ENCODE measurements at places on chromosomes 7 and 10. TPM values are rescaled to one million over a fixed set of nuclear protein-coding genes. Genes with fewer than 3 reads are reported as not detected.

GRCh38 chr10:3654496-3654895 is 130.5 kb downstream of the KLF6 start:
- H3K27me3 ChIP-seq = peaks cover 8% of the 10 kb centered on the region
- no peak overlapping the region for H3K27ac ChIP-seq
- H3K36me3 ChIP-seq = no peaks in the 10 kb centered on the region
- H3K4me3 ChIP-seq = no peak overlapping the region

Gene ZMIZ1
- 28.5 TPM for total RNA-seq

GRCh38 chr10:129099992-129100391 is 367.0 kb upstream of the MGMT start:
- H3K27me3 ChIP-seq = no peaks in the 10 kb centered on the region
- no peaks in the 10 kb centered on the region for H3K36me3 ChIP-seq
- DNase-seq = no peak
- H3K27ac ChIP-seq = no peak overlapping the region
- no peak overlapping the region for H3K4me3 ChIP-seq

GRCh38 chr7:78588393-78588792 is 789.8 kb downstream of the PHTF2 start:
- DNase-seq = no peak
- H3K4me1 ChIP-seq = no peaks in the 10 kb centered on the region
- no peak overlapping the region for H3K4me3 ChIP-seq
- no peaks in the 10 kb centered on the region for H3K36me3 ChIP-seq
- no peaks in the 10 kb centered on the region for H3K27me3 ChIP-seq

Gene IQUB
- total RNA-seq = not detected

All from activated CD4-positive, alpha-beta memory T cell treated with anti-CD3 and anti-CD28 coated beads for 36 hours (primary cell).